ENCODE measurements at places on chromosomes 11 and 22.

DNA sequence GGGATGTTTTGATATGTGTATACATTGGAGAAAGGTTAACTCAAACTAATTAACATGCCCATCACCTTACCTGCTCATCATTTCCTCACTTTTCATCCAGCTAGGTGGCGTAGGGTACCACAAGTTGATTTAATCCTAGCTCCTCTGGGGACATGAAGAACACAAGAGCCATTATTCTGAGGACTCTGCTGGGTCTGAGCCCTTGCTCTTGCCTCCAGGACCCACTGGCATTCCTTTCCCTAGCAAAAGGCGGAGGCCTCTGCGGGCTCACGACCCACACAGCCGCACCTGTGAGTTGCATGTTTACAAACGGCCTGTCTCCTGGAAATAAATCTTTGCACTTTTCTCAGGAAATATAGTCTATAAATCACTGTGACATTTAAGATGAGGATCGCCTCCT, 871.9 kb downstream of the TBC1D22A start:
- no peak for DNase-seq

GRCh38 chr11:115221461-115222069, 282.6 kb downstream of the CADM1 start:
- DNase-seq: no peak

- no peak for DNase-seq
Measured at GRCh38 chr11:4465407-4465806, 16.3 kb downstream of the OR52K2 start.

DNA sequence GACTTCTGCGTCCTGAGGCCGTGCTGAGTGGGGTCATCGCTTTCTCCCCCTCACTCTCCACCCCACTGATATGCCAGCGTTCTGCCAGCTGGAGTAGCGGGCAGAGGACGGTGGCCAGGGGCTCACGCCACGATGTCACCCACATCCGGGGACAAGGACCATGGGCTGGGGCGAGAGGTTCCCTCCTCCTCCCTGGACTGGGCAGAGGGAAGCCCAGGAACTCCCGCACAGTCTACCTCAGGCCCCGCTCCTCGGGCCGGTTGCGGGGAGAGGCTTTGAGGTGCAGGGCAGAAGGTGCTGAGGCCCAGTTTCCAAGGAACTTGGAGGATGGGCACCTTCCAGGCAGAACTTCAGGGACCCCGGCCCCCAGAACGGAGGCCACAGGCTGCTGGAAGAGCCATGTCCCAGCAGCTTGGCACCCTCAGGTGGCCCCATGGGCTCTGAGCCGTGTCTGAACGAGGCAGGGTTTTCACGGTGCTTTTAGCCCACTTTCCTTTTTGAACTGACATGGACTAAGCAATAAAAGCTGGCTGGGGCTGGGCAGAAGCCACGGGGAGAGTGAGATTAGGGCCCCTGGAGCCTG, 25.4 kb downstream of the ADAMTS15 start:
- DNase-seq: no peak

GRCh38 chr11:102928247-102928646, 27.3 kb downstream of the MMP13 start:
- no peak for DNase-seq

GRCh38 chr11:64751580-64751979, 7.6 kb upstream of the RASGRP2 start:
- no peak for DNase-seq

DNA sequence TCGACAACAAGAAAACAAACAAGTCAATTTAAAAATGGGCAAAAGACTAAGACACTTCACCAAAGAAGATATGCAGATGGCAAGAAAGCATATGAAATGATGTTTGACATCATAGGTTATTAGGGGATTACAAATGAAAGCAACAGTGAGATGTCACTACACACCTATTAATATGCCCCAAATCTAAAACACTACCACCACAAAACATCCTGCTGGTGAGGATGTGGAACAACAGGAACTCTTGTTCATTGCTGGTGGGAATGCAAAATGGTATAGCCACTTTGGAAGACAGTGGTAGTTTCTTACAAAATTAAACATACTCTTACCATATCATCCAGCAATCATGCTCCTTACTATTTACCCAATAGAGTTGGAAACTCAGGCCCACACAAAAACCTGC, 29.0 kb downstream of the PRRG4 start:
- no peak for DNase-seq

DNA sequence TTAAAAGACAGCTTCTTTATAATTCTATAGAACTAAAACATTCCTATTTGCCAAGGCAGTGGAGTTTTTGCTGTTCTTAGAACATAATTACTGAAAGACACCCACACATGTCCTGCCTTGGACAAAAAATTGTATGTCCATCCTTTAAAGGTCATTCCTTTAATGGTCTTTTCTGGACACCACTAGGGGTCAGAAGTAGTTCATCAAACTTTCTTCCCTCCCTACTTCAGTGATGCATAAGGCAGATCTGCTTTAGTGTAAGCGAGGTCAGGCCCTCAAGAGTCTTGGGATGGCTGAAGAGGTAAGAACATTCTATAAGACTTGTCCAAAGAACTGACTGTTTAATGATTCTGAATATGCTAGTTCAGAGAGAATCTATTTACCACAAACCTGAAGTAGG, 4.3 kb upstream of the OR51V1 start:
- no peak for DNase-seq

DNA sequence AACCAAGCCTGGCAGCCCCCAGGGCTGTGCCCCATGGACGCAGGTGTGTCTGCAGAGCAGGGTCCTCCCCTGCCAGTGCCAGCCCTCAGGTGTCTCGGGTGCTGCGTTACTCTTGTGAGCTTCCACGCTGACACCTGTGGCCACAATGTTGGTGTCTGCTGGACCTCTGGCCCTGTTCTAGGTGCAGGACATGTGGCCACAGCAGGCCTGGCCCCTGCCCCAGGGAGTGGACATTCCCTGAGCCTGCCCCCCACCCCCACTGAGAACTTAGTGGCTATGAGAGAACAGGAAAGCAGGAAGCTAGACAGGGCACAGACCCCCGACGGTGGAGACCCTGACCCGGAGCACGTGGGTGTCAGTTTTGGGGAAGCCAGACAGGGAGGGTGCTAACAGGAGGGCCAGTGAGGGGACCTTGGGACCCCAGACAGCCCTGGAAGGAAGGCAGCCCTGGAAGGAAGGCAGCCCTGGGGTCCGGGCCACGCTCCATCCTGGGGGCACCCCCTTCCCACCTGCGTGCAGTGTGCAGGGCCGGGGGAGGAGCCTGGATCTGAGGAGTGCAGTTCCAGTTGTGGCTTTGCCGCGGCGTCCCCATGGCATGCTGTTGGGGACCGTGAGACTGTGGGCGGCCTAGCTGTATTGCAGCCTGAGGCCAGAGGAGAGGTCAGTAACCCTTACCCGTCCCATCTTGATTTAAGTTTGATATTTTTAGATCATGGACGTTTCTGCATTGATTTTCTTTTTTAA, 43.9 kb upstream of the PPARA start:
- peak; percentile 48 for DNase-seq

- peak; percentile 86 for DNase-seq
Measured at GRCh38 chr11:33039274-33040032, at the start of gene TCP11L1. Gene TCP11L1, plus strand, starts transcription at chr11:33039572. Its CDS starts 4,202 bp downstream, at chr11:33043774.

DNA sequence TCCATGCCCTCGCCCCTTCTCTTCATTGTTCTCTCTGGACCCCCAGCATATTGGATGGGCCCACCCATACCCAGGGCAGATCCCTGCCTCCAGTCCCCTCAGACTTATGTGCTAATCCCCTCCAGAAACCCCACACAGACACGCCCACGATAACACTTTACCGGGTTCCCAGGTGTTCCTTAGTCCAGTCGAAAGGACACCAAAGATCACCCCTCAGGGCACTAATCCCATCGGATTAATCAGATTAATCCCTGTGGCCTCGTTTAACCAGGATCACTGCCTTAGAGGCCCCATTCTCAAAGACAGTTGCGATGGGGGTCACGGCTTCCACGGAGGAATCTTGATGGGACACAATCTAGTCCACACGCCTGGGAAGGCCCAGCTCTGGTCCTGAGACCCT, 80.8 kb downstream of the SHANK2 start:
- no peak for DNase-seq

Measured in BE2C (cell line).